Right renal cortex interstitium (tissue), 3 donors: ENCODE measurements at places on chromosomes 7 and 10. TPM values are rescaled to one million over a fixed set of nuclear protein-coding genes. Genes with fewer than 3 reads are reported as not detected.

- DNase-seq, result no peak
These were observed 98.3 kb downstream of the CHST15 start for GRCh38 chr10:123995082-123995460.

- no peak for DNase-seq
These were observed 290.7 kb downstream of the TCERG1L start for GRCh38 chr10:131020775-131021174.

DNA sequence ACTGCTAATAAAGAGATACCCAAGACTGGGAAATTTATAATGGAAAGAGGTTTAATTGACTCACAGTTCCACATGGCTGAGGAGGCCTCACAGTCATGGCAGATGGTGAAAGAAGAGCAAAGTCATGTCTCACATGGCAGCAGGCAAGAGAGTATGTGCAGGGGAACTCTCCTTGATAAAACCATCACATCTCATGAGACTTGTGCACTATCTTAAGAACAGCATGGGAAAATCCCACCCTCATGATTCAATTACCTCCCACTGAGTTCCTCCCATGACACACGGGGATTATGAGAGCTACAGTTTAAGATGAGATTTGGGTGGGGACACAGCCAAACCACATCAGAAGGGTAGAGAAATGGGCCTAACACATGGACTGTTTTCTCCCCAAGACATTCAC lies 156.3 kb downstream of the CCDC71L start:
- no peak for DNase-seq

DNA sequence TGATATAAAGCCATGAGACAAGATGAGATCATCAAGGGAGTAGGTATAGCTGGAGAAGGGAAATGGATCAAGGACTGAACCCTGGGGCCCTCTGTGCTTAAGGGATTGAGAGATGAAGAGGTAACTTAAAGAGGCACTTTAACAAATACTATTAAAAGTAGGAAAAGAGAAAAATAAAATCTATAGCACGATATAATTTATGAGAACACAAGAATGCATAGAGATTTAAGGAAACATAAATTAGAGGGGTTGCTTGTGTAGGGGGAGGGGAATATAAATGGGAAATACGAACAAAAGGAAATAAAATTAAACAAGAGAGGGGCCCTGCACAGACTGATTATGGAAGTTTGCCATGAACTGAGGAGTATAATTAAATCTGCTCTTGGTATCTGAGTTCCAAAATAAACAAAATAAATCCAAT lies 15.6 kb upstream of the LRRC17 start:
- no peak for DNase-seq

GRCh38 chr10:69817078-69817581 lies 15.4 kb downstream of the COL13A1 start:
- no peak for DNase-seq

DNA sequence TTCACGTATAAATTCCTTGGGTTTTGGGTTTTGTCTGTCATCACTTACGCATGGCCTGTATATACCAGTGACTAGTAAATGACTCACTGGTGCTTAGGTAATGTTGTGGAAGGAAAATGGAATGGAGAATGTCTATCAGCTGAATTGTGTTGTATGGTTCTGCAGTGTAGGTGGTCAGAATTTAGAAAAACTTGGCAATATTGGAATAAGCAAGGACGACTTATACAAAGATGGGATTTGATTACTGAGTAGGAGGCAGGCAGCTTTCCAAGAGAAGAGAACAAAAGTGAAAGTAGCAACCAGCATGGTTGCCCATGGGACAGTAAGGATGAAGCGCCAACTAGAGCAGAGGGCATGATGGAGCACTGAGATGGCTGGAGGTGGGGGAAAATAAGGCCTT lies 168.6 kb upstream of the CSTF2T start:
- no peak for DNase-seq

- no peak for DNase-seq
These were observed at the start of gene C1QL3 for GRCh38 chr10:16521311-16522016. TSS of gene C1QL3 (minus strand) at chr10:16521879. CDS start at chr10:16521065, 814 bp downstream.

GRCh38 chr10:53754596-53755250 lies 982.1 kb upstream of the MBL2 start:
- no peak for DNase-seq

GRCh38 chr7:101547022-101547915 lies 81.8 kb downstream of the MYL10 start:
- DNase-seq, result no peak

GRCh38 chr7:96178581-96178980 lies 143.3 kb downstream of the SLC25A13 start:
- no peak for DNase-seq

- no peak for DNase-seq
These were observed 599.6 kb upstream of the GHITM start for GRCh38 chr10:83539528-83540308.

DNA sequence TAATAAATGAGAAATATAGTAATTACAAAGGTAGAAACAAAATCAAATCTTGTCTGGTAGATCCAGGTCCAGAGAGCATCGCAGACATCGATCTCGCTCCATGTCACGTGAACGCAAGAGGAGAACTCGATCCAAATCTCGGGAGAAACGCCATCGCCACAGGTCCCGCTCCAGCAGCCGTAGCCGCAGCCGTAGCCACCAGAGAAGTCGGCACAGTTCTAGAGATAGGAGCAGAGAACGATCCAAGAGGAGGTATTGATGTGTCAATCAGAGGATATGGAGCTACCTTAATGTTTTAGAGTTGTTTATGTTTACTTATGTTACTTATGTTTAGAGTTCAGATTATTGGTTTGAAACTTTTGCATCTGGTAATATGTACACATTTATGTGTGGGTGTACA lies 57.8 kb downstream of the LUC7L2 start:
- no peak for DNase-seq

Gene ADRA2A
- 3.3 TPM for polyA plus RNA-seq

Gene UTF1
- polyA plus RNA-seq, result not detected

Gene HOXA5
- 63.8 TPM for polyA plus RNA-seq

Gene GPC2
- polyA plus RNA-seq, result 7.3 TPM

Gene IKZF1
- 1.2 TPM for polyA plus RNA-seq
